ENCODE measurements at places on chromosomes 2 and 18.

DNA sequence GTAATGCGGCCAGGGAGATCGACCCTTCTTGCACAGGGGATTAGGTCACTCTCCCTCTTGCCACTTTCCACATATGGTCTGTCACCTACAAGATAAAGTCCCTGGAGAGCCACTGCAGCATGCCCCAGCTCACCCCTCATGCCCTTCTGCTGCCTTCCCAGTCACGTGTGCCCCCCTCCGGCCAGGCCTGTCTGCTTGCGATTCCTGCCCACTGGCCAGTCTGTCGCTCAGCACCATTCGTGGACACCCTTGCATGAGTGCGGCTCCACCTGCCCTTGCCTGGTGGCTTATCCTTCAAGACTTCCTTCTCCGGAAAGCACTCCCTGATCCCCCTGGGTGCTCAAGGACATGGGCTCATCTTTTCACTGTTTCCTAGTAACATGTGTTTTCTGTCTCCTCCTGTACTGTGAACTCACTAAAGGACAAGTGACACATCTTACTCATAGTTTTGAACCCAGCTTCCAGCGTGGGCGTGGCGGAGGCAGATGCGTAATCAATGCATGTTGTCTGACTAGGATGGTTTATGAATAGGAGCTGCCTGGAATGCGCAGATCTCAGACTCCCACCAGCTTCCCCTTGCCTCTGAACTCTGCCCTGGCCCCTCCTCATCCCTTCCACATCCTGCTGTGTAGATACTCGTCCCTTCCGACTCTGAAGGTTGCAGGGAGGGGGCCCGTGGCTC lies 7.8 kb upstream of the NT5DC4 start:
- no peak for DNase-seq

- DNase-seq = no peak
These were observed 27.6 kb upstream of the MYO1B start for GRCh38 chr2:191217580-191217979.

GRCh38 chr2:134717286-134718022 lies 1.3 kb downstream of the TMEM163 start:
- DNase-seq = no peak

- DNase-seq = peak; percentile 48
These were observed 55.8 kb downstream of the ASXL2 start for GRCh38 chr2:25822190-25823117.

DNA sequence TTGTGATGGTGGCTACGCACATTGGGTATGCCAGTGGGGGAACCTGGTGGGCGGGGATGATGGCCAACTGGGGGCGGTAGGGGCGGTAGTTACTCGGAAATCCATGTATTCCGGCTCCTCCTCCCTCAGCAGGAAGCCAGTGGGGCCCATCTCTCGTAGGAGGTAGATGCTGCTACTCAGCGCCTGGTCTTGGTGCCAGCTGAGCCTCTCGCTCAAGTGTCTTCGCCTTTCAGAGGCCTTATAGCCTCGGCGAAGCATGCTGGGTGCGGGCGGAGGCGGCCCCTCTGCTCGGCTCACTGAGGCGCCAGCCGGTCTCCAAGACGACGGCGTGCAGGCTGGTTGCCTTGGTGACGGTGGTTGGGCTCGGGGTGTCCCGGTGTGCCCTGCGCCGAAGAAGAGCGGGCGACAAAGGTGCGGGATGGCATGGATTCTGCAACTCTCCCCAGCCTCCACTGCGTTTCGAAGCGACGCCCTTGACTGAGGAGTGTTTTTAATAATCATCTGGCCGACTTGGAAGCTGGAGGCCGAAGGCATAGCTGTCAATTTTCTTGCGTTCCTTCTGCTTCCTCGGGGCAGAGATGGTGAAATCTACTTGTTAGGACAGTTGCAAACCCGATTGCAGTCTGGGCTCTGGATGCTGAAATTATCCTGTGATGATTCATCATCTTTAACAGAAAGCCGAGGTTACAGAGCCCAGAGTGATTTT lies at the start of gene ZSWIM2:
Gene ZSWIM2 (minus strand): TSS at position 298 of the 706 bp plus-strand sequence. CDS start 40 bp downstream, at position 258.
- DNase-seq = no peak

DNA sequence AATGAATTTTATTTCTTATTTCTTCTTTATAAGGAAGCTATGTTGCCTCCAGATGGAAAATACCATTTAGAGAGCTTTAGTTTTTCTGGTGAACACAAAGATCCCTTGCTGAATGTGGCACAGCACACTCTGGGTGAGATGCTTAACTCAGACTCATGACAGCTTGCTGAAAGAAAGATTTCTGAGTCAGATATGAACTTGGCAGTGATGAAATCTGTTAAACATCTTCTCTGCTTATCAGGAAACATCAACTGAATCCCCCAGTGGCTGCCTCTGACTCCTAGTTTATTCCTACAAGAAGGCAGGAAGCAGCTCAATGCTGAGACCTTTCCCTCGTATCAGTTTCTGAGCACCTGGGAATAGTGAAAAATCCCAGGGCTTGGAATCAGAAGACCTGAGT lies 162.8 kb downstream of the OSR1 start:
- no peak for DNase-seq

GRCh38 chr18:48030616-48031480 lies 100.4 kb upstream of the SMAD2 start:
- no peak for DNase-seq

GRCh38 chr2:70519453-70519852 lies 34.2 kb downstream of the TGFA start:
- no peak for DNase-seq

DNA sequence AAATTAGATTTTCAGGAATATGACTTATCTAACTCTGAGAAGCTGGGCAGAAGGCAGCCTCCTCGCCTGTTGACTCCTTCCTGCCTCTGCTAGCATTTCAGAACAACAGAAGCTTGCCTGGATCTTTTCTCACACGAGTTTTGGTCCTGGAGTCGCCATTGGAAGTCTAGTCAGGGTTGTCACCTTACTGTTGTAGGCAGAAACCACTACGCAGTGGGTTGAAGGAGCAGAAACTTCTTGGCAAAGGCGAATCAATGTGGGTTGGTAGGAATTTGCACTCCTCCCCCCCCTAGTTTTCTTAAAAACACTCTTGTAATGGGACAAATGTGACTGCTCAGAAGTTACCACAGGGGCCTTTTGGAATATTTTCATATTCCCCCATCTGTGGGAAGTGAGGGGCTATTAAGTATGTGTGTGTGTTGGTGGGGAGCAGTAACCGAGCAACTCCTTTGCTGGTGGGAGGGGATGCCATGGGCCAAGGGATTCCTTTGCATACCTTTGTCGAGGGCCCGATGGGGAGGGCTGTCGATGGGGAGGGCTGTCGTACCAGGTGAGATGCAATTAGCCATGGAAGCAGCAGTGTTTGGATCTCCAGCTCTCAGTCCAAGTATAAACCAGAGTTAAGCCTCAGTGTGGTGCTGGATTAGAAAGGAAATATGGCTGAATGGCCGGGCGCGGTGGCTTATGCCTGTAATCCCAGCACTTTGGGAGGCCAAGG lies 117.4 kb downstream of the FMNL2 start:
- no peak for DNase-seq

- no peak for DNase-seq
These were observed 62.5 kb downstream of the ONECUT2 start for GRCh38 chr18:57497372-57498294.

GRCh38 chr2:135685361-135685760 lies 56.3 kb upstream of the UBXN4 start:
- DNase-seq = no peak

DNA sequence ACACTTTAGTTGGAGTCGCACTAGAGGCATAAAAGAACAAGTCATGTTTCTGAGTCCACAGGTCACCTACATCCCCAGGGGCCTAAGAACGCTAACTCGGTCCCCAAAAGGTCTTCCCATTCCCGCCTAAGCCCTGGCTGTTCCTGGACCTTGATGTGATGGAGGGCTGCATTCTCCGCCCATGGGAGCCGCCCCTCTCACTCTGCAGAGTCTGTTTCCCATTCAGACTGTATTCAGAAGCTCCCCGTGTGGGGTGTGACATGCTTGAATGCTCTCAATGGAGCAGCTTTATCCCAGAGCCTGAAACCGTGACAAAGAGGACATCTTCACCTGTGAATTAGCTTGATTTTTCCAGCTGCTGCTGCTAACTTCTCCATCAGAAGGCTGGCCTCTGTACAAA lies 319.0 kb upstream of the KLHL29 start:
- DNase-seq = no peak

- DNase-seq = no peak
These were observed 11.4 kb downstream of the RAB31 start for GRCh38 chr18:9719421-9719981.

- no peak for DNase-seq
These were observed 37.2 kb upstream of the SNED1 start for GRCh38 chr2:240960971-240961876.

- DNase-seq = no peak
These were observed 79.1 kb upstream of the BCL2L11 start for GRCh38 chr2:111041398-111042202.

DNA sequence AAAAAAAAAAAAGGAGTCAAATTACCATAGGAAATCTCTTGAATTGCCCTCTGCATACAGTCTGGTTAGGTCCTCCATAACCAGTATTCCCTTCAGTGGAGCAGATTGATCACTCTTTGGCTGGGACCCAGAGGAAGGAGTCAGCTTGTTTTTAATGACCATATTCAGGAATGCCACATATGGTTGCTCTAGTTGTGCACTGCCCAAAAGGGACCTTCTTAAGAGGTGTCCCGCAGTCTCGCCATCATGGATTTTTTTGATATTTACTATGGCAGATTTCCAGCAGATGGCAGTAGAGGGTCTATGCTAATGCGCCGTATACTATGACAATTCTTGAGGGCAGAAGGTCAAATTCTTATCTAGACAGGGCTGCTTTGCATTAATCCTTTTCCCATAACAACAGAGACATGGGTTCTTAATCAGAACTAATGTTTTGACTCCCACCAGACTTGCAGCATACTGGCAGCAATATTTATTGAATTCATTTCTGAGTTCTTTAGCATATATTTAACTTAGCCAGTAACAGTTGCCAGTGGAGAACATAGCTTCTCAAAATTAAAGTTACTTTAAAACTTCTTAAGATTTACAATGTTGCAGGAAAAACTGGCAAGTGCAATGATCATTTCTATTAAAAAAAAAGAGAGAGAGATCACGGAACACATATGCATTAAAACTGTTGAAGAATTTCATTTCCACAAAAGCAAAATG lies 31.8 kb upstream of the INPP4A start:
- DNase-seq = peak; percentile 16

DNA sequence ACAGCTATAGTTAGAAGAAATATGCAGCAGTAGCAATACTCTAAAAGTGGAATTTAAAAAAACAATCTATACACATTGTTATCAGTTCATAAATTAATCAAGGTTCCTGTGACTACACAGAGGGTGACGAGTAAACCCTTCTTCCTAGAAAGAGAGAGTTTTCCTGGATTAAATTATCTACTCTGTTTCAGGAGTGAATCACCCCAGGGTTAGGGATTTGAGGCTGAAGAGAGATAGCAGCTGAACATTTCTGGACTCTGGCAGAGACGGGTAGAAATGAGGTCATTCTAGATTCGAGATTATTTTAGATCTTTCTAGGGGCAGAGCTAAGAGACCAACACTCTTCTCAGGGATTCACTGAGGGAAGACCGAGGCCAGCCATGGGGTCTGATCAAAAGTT lies 38.8 kb upstream of the PMAIP1 start:
- DNase-seq = no peak

- DNase-seq = no peak
These were observed 303.5 kb downstream of the CDCA7 start for GRCh38 chr2:173657996-173658717.

GRCh38 chr2:225065882-225066281 lies 23.6 kb upstream of the DOCK10 start:
- no peak for DNase-seq

DNA sequence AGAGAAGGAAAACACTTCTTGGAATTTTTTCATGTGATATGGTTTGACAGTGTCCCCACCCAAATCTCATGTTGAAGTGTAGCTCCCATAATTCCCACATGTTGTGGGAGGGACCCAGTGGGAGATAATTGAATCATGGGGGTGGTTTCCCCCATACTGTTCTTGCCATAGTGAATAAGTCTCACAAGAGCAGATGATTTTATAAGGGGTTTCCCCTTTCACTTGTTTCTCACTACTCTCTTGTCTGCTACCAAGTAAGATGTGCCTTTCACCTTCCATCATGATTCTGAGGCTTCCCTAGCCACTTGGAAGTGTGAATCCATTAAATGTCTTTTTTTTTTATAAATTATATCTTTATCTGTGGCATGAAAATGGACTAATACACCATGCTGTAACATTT lies 250.7 kb downstream of the LPIN1 start:
- no peak for DNase-seq

GRCh38 chr2:64015898-64016297 lies 3.3 kb downstream of the VPS54 start:
- DNase-seq = no peak

DNA sequence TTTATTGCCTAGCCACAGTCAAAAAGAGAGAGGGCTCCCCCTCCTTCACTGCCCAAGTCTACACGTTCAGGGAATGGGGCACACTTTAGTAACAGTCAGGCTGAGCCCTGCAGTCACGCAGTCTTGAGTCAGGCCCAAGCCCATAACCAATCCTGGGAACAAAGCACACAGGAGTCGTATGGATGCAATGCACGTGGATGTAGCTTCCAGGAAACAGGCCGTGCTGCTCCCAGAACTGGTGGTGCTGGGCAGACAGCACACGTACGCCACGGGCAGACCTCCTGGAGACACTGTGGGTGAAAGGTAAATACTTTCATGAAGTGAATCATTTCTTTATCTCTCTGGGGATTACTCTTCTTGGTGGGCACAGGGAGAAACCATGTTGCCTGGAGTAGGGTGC lies 30.0 kb upstream of the MBP start:
- no peak for DNase-seq

- no peak for DNase-seq
These were observed 926 bp downstream of the SERPINB8 start for GRCh38 chr18:63970809-63971205.

DNA sequence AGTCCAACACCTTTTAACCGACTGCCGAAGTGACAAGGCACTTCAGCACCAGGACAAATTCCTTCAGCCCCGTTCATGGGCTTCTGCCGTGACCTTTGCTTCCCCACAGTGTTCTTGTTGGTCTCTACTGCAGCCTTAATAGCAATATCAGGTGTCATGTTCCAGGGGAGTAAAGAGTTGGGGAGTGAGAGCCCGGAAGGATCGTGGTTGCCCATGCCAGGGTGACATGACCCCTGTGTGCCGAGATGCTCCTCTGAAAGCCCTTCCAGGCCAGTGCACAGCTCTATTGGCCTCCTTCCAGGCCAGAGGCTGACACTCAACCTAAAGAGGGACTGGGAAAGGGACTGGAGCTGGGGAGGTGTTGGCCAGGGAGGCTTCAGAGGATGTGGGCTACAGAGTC lies 279.2 kb downstream of the CYRIA start:
- DNase-seq = no peak

GRCh38 chr18:50429207-50429948 lies 54.5 kb downstream of the SKA1 start:
- DNase-seq = no peak

GRCh38 chr2:187446711-187447110 lies 1.3 kb downstream of the CALCRL start:
- no peak for DNase-seq

GRCh38 chr2:31205613-31206012 lies 11.7 kb downstream of the CAPN14 start:
- DNase-seq = no peak

Measured in T-cell (primary cell).